Activated T-cell treated with anti-CD3 and anti-CD28 coated beads, Interleukin-2, amount 50 U/mL, for 1 hour (primary cell): ENCODE measurements at places on chromosomes 16 and 17.
A peak's percentile ranks its signal among the peaks of the same experiment; 100 is the strongest.

DNA sequence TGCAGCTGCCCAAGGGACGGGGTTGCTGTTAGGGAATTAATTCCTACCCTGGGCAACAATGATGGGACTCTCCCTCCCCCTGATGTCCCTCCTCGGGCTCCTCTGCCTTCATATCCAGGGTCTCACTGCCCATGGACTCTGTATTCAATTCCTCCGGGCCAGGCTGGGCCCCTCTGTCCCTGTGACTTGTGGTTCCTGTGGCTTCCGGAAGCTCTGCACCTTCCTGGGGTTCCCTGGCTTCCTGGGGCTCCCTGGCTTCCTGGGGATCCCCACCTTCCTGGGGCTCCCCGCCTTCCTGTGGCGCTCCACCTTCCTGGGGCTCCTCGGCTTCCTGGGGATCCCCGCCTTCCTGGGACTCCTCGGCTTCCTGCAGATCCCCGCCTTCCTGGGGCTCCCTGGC is 35.2 kb downstream of the SRL start:
- no peak for DNase-seq

DNA sequence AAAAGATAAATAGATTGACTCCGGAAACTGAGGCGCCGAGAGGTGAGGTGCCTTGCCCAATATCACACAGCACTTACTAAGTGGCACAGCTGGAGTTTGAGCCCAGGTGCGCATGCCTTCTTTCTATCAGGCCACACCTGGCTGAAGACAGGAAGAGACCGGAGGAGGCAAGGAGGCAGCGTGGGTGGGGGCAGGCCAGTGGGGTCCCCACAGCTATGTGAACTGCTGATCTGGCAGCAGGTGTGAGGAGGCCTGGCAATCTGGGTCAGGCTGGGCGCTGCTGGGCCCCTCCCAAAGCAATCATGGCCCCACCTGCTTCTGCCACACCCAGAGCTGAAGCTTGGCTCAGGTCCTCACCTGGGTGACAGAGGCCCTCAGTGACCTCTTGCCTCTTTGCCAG is 1.9 kb upstream of the GDPD3 start:
- DNase-seq: no peak

DNA sequence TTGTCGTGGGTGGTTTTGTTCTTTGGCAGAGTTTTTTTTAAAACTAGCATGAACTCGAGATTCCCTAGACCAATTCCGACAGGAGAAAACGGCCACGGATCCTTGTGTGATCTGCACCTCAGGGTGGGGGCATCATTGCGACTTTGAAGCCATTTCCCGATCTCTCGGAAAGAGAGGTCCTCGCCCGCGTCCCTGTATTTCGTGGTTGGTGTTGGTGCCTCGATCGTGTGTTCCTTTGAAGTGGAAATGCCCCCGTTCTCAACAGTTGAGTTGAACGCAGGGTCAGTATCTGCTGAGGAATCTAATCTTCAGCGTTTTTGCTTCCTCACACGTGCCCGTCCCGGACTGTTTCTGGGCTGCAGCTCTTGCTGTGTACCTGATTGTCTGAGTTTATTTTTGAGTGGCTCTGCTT is 1.1 kb downstream of the CRAMP1 start:
- peak; percentile 24 for DNase-seq

- DNase-seq: no peak
These were observed 3.3 kb downstream of the PMP22 start for GRCh38 chr17:15261802-15262290.

GRCh38 chr17:679491-679890 is 35.1 kb downstream of the VPS53 start:
- DNase-seq: no peak

GRCh38 chr17:55632893-55633292 is 89.8 kb downstream of the TMEM100 start:
- no peak for DNase-seq

- no peak for DNase-seq
These were observed 201.1 kb upstream of the MAF start for GRCh38 chr16:79801646-79802045.

DNA sequence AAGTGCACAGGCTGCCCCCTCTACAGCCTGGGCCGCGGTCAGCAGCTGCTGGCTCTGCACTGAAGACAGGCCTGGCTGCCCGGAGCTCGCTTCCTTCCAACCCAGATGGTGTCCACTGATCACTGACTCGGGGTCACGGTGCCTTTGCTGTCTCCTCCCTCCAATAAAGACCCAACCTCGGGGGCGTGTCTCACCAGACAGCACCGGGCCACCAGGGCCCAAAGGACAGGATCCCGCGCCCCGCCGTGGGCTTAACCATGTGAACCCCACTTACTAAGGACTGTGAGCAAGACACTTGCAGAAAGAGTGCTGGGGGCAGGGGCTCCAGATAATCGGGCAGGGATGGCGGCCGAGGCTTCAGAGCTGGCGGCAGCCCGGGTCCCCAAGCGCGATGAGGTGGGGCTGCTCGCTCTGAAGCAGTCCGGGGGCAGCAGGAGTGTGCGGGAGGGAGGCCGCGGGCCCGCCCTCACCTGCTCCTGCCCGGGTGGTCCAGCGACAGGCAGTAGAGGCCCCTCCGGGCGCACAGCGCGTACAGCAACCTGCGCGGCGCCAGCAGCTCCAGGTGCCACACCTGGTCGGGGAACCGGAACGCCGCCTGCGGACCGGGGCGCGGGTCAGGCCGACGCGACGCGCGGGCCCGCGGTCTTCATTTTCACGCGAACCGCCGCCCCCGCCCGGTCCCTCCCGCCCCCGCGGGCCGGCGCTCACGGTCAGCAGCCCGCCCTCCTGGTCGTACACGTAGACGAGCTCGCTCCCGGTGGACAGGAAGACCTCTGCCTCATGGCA is 502 bp downstream of the FAAP100 start:
- no peak for DNase-seq

- no peak for DNase-seq
These were observed 44.1 kb upstream of the MGAT5B start for GRCh38 chr17:76824093-76824492.

DNA sequence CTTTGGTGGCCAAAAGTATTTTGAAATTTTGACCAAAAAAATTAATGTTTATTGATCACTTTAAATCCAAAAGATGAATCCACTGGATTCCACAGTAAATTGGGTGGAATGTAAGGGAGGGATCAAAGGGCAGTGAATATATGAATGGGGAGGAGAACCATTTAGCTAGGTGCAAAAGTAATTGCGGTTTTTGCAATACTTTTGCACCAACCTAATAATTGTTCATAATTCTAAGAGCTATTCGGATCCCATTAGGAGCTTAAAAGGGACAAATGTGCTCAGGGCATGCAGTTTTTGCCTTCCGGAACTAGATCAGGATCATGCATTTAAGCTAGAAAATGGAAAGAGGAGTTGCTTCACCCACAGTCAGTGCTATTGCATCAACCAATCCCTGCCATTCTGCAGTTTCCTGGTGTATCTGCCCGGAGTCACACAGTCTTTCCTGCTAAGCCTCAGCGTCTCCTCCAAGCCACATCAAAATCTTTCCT is at the start of gene LPO:
LPO (plus strand) TSS at position 438 of the 488 bp plus-strand sequence. CDS start 4,396 bp downstream, outside the sequence.
- no peak for DNase-seq

DNA sequence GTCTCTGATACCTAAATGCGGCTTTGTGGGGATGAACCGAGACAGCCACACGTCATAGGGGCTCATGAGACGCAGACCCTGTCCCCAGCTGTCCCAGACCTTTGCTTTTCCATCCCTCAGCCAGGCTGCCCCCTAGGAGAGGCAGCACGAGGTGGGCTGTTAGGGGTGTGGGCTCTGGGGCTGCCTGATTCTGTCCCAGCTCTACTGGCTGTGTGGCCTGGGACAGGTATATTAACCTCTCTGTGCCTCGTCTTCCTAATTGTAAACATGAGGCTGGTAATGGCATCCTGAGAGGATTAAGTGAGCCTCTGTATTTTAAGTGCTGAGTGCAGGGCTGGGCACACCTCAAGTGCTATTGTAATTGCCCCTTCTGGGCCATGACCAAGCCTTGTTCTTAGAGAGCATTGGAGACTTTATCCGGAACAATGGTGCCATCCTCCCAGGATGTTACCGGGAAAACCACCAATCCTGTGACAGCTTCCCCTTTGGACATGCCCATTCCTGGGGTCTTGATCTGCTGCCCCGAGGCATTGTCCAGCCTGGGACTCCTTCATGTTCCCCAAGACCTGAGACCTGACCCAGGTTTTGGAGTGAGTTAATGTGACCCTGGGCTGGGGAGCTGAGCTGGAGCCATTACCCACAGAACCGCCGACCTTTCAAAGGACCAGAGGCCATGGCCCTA is 5.1 kb downstream of the ADGRG1 start:
- DNase-seq: no peak

GRCh38 chr17:63834431-63835166 is 7.1 kb upstream of the FTSJ3 start:
- DNase-seq: peak; percentile 69

DNA sequence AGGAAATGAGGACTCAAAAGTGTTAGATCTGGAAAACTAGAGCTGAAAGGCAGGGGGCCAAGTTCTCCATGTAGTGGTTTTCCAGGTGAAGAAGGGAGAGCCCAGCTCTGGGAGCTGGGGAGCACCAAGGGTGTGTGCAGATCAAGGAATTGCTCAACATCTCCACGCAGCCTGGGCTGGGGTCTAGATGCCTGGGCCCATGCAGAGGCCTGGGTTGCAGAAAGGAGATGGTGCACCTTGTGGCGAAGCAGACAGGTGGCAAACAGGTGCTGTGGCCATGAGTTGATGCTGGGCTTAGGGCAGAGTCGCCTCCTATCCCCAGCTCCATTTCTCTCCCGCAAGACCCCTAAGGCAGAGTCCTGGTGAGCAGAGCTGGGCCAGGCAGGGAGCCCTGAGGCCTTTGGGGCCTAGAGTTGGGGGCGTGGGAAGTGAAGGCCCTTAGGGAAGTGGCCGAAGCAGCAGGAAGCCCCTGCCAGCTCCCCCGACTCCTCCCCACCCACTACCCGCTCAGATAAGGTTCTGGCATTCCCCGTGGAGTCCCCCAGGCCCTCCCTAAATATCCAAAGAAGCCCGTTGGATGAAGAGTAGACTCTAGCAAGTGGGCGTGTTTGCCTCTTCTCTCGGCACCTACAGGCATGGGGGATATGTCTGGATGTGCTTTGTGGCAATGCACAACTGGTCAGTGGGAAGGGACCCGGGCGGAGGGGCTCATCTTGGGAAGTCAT is 777 bp downstream of the FOXN1 start:
- no peak for DNase-seq

- DNase-seq: no peak
These were observed 180.3 kb upstream of the MYOCD start for GRCh38 chr17:12485361-12485906.

- peak; percentile 86 for DNase-seq
These were observed 4.5 kb downstream of the PRSS27 start for GRCh38 chr16:2715519-2715918.

DNA sequence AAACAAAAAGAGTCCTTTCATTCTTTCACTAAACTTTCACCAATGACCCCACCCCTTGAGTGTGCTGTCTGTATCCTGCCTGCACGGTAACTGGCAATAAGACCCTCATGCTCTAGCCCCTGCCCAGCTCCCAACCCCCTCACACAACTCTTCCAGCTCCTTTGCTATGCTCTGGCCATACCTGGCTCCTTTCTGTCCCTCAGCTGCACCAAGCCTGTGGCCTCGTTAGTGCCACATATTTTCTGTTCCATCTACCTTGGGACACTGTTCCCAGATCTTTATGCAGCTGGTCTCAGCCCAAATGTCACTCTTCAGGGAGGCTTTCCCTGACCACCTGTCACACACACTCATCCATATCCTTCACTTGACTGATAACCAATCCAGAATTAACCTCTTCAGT is 47.3 kb downstream of the C16orf82 start:
- DNase-seq: no peak

DNA sequence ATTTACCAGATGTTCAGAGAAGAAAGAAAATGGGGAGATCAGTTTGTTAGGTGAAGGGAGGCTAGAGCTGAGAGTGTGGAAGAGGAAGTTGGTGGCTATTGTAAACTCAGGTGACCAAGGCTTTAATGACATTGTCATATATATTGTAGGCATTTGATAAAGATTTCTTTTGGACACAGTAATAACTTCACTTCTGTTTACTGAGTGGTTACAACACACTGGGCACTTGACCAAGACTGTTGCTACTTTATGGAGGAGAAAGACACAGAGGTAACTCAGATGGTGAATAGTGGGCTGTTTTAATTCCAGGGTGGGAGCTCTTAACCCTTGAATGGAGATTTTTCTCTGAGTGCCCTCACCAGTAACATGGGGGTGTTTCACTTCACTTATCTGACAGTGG is 46.0 kb downstream of the TNRC6A start:
- DNase-seq: no peak

- no peak for DNase-seq
These were observed 12.7 kb upstream of the FAM20A start for GRCh38 chr17:68613739-68614298.

- DNase-seq: no peak
These were observed 9.7 kb downstream of the ADGRG3 start for GRCh38 chr16:57677622-57678369.

GRCh38 chr16:27543801-27544200 is 5.9 kb downstream of the GTF3C1 start:
- DNase-seq: no peak

DNA sequence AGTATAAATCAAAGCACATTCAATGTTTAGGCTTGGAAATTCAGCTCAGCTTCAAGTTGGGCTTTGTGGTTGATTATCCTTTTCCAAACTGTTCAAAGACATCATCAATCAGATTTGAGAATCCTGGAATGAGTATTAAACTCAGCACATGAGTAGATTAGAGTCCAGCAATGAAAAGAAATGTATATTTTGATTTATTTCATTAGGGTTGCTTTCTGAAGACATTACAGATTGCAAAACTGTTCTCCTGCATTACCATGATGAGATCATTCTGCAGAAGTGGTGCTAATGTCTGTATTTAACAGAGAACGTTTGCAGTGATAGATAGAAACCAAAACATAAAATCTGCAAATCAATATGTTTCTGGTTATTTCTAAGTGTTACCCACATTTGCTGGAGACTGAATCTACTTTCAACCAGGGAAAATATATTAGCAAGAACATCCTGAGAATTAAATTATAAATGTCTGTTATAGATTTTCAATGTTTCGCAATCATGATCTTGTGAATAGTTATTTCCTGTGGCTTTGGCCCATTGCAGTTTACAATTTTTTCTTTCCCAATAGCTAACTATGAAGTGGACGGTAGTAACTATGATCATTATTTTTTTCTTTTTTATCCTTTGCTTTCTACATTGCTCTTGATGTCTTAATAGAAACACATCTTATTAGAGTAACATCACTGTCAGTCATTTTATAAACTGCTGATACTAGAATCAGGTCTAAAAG is 1125.7 kb upstream of the GOT2 start:
- DNase-seq: no peak
